ENCODE measurements at places on chromosomes 11 and 22.

DNA sequence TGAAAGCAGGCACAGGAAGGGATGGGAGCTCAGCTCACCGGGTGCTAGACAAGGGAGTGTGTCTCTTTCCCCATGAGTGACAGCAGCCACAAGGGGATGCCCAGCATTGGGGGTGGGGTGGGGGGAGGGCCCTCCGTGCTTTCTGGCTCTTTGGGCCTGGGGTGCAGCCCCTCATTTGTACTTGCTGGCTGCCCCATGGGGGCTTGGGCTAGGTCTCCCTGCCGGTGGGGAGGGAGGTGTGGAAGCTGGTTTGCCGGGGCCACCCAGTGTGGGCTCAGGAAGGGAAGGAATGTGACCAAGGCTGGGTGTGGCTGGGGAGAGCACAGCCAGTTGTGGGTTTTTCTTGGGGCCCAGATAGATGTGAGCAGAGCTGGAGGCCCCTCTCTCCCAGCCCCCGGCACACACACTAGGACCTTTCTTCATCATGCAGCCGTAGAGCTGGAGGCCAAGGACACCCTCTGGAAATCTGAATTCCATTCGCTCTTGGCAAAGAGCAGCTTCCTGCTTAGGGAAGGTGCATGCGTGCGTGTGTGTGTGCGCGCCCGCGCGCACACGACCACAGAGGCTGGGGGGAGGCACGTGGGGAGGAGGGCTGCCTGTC lies 25.8 kb downstream of the KCNQ1OT1 start:
- DNase-seq = no peak

GRCh38 chr11:118202599-118203422 lies 22.0 kb downstream of the JAML start:
- DNase-seq = no peak

DNA sequence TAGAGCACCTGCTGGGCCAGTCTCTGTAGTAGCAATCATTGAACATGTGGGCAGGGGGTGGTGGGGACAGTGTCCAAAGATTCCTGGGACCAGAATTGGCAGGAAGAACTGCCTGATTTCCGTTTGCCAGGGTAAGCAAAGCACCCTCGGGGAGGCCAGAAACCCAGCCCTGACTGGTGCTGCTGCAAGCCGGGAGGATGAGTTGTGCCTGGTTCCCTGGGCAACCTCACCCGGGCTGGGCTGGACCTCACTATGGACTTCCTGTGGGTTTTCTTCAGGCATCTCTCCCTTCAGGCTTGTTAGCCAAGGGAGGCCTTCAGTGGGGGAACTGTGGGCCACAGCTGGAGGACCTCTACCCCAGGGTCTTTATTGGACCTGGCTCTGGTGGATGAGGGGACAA lies 8.0 kb upstream of the POU2F3 start:
- no peak for DNase-seq

DNA sequence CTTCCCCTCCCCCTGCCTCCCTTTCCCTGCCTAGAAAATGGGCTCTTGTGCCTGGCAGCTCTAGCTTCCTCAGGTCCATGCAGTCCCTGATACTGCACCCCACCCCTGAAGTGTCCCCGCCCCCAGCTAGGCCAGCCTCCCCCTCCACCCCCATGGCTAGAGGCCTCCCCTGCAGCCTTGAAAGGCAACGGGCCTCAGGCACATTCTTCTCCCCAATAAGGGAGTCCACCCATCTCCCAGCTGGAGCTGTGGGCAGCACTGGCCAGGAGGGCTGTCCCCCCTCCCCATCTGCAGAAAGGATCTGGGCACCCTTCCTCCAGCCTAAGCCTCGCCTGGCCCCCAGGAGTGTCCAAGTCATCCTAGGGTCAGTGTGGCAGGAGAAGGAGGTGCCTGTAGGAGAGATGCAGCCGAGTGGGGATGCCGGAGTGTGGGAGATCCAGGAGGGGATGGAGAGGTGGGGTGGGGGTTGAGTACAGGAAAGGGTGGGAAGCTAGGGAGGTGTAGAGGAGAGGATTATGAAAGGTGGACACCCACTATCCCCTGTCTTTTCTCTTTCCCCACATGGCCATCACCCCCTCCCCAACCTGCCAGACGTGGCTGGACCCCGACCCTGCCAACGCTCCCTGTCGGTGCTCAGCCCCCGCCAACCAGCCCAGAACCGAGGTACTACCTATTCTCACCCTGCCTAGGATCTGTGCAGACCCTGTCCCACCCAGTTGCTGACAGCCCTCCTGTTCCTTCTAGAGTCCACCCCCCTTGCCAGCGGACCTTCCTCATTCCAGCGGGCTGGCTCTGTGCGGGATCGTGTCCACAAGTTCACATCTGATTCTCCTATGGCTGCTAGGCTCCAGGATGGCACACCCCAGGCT lies 9.3 kb downstream of the SMTN start:
- DNase-seq = no peak

GRCh38 chr11:9577556-9577955 lies 4.1 kb downstream of the WEE1 start:
- DNase-seq = no peak

DNA sequence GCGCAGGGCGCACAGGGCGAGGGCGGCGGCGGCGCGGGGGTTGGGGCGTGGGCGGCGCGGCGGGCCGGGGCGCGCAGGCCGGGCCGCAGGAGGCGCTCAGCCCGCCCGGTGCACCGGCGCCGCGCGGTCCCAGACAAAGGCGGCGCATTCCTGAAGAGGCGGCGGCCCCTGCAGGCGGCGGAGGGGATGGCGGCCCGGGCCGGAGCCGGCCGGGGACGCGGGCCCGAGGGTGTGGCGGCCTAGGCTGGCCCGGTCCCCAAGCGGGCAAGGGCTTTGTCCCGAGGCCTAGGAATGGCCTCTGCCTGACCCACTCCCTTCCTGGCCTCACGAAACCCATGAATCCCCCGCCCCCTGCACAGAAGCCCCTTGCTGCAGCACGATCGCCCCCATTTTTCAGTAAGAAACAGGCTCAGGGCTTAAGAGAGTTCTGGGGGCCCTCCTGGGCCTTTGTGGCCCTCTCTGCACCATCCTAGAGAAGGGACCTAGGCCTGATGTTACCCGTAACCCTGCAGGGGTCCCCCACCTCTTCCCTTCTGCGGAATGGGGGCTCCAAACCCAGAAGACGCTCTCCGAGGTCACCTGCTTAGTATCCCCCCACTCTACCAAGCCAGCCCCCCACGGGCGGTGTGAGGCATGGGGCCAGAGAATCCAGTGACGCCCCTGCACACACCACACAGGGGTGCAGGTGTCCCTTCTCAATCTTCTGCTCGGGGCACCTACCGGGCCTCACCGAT lies at the start of gene RTN4R:
RTN4R (minus strand) TSS at position 40 of the 734 bp plus-strand sequence. CDS start 226 bp downstream, outside the sequence.
- no peak for DNase-seq

- DNase-seq = no peak
Measured at GRCh38 chr22:24968066-24968561, 15.6 kb downstream of the KIAA1671 start.

DNA sequence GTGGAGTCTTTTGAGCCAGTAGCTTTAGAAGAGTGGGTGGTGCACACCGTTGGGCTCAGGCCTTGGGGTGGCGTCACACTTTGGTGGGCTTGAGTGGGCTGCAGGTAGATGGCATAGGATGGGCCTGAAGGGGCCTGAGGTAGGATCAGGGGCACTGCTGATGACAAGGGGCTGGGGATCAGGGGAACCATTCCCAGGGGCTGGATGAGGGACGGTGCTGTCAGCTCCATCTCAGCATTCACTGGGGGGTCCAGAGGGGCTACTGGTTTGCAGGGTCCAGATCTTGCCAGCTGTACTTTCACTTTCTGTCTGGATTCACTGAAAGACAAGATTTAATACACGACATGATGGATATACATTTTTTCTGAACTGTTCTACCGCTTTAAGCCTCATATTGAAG lies 11.1 kb downstream of the E2F8 start:
- no peak for DNase-seq

GRCh38 chr11:128058580-128059208 lies 528.7 kb downstream of the ETS1 start:
- DNase-seq = no peak

GRCh38 chr22:48900327-48900597 lies 927.4 kb downstream of the BRD1 start:
- no peak for DNase-seq

DNA sequence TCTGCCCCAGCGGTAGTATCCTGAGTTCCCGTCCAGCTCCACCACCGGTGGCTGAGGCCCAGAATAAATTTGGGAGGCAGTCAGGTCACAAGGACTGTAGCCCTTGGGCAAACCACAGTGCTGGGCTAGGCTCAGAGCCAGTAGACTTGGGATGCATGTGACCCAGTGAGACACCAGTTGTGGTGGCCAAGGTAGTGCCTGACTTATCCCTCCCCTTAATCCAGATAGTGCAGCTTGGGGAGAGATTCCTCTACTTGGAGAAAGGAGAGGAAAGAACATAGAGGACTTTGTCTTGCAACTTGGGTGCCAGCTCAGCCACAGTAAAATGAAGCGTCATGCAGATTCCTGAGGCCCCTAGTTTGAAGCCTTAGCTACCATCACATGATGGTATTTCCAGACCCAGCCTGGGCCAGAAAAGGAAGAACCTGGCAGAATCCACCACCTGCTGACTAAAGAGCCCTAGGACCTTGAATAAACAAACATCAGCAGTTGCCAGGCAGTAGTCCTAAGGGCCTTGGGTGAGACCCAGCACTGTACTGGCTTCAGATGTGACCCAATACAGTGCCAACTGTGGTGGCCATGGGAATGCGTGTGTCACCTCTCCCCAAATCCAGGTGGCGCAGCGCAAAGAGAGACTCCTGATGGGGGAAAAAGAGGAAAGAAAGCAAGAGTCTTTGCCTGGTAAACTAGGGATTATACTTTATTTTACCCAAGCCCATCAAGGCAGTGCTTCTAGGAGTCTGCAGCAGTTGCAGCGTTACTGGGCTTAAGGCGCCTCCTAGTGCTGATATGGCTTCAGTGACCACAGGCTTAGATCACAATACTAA lies 17.0 kb upstream of the DDX10 start:
- peak; percentile 36 for DNase-seq

GRCh38 chr22:47027766-47028165 lies 265.3 kb downstream of the TBC1D22A start:
- no peak for DNase-seq

GRCh38 chr11:1117992-1118391 lies 39.8 kb upstream of the MUC5AC start:
- DNase-seq = no peak

DNA sequence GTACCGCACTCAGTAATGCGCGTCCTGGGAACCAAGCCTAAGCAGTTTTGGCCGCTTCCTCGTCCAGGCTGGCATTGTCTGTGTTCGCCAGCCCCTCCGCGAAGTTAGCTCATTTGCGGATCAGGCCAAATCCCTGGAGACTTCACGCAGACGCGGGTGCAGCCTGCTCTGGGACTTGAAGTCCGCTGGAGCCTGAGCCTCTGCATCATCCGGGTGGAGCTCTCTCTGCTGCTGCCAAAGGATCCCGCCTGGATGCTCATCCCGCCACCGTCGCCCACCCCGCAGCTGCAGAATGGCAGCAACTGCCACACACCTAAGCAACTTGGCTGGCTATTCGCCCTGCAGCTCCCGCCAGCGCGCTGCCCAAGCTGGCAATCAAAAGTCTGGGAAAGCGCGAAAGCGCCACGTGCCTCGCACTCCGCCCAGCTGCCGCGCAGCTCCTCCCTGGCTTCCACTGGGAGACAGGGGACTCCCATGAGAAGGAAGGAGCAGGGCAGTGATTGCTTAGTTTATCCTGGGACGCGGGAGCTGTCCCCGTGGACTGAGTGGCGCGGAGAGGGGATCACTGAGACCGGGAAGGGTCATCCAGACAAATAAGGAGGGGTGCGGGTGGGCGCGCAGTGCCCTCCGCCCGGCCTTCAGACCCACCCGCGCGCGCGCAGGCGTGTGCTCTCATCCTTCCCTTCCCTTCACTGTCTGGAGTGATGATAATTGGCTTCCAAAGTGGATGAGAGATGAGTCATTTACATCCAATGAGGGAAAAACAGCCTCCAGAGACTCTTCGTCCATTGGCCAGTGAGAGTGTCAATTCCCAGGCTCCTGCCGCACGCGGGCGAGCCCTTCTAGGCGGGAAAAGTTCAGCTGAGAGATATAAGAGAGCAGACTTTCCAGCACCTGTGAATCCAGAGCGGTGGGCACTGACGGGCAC lies 23.2 kb upstream of the GLYATL1B start:
- DNase-seq = no peak

GRCh38 chr11:120039039-120039438 lies 98.9 kb downstream of the TRIM29 start:
- DNase-seq = no peak

- DNase-seq = peak; percentile 33
Measured at GRCh38 chr22:45435544-45436139, 22.1 kb downstream of the RIBC2 start.

GRCh38 chr11:72821221-72821919 lies 7.2 kb downstream of the ATG16L2 start:
- DNase-seq = no peak

- DNase-seq = no peak
Measured at GRCh38 chr22:49008682-49009235, 818.9 kb downstream of the BRD1 start.

DNA sequence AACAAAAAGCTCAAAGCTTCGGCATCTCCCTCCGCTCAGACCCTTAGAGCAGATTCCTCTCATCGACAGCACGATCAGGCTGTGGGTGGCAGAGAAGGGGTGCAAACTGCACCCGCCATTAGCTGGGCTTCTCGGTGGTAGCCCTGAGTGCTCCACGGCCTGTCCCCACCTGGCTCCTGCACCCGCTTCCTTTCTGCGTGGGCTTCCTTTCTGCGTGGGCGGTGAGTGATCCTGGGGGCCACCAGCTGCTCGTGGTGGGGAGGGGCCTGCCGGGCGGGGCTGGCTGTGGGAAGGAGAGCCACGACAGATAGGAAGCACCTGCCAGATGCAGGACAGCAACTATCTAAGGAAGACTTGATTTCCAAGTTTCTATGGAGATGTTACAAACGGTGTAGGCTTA lies 55.0 kb downstream of the BRD1 start:
- DNase-seq = no peak

DNA sequence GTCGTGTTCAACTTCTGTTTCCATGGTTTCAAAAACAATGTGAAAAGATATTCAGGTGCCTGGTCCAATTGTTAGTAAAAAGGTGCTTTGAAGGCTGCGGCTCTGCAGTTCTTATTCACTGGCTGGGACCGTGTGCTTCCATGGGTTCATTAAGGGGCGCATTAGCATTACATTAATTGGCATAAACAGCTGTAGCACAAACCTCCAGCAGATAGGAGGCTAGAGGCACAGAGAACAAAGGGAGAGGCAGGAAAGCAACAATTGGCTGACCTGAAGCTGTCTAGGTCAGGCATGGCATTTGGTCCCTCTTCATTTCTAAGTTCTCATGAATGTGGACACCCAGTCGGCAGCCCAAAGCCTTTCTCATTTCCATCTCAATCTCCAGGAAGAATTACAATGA lies 16.6 kb downstream of the PAK1 start:
- DNase-seq = no peak

DNA sequence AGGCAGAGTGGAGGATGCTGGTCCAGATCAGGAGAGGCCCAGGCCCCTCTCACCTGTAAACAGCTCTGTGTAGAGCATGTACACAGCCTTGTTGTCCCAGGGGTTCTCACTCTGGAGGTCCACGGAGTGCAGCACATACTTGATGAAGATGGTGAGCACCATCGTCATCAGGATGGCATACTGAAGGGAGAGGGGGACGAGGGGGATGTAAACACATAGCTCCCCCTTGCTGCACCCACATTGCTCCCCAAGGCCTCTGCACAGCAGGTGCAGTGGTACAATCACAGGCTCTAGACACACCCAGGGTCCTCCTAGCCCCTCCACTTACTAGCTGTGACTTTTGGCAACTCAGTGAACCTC lies 2.9 kb downstream of the SYVN1 start:
- DNase-seq = no peak

Data from HS-27A (cell line).